ENCODE measurements at places on chromosomes 5 and 9.
A peak's percentile ranks its signal among the peaks of the same experiment; 100 is the strongest.

GRCh38 chr5:7894439-7894838 is 25.5 kb downstream of the MTRR start:
- DNase-seq: no peak

- DNase-seq: no peak
Observed at GRCh38 chr5:4245511-4245910, 649.9 kb downstream of the IRX1 start.

DNA sequence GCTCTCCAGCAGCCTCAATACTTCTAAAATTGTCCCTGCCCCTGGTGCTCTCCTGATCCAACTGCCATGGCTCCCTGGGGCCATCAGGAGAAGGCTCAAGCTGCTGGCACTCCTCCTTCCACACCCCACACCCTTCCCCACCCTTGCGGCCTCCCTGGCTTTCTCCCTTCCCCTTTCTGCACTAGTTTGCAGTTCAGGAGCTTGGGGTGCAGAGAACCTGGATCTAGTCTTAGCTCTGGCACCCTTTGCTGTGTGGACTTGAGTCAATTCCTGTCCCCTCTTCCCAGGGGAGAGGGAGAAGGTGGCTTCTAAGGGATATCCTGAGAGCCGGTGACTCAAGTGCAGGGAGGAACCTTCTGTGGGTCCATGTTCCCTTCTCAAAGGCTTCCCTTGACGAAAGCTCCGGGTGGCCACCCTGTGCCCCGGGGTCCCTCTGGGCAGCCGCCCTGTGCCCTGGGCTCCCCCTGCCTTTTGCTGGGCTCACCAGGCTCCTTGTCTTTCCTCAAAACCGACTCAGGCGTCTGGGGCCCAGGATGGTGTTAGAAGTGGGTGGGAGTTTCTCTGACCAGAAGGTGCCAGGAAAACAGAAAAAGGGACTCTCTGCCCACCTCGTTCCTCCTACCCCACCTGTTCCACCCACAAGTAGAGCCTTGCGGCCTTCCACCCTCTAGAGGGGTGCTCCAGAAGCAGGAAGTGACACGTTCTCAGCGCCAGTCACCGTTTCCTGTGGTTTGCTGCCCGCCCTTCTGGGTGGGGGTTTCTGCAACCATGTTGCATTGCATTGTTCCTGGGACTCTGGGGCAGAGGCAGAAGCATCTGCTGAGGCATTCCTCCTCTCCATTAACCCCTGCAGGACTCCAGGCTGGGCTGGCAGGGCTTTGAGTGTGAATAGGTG is 15.0 kb downstream of the GLIPR2 start:
- peak; percentile 87 for DNase-seq

- DNase-seq: no peak
Observed at GRCh38 chr9:107813287-107813686, 323.7 kb upstream of the KLF4 start.

DNA sequence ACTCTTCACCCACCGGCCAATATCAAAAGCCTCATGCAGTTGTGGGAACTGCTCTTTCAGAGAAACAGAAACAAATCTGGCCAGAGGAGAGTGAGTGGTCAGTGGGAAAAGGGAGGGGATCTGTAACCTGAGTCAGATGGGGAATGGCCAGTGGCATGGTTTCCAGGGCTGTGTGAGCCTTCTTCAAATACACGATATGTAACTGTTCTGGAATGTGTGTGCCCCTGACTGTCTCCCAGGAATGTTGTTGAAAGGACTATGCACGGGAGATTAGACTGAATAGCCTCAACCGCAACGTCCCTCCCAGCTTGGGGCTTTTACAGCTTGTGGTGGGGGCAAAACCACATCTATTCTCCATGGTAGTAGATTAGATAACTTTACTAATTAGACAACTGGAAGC is 60.8 kb downstream of the SH3TC2 start:
- no peak for DNase-seq

GRCh38 chr5:87164409-87164808 is 103.3 kb upstream of the RASA1 start:
- no peak for DNase-seq

DNA sequence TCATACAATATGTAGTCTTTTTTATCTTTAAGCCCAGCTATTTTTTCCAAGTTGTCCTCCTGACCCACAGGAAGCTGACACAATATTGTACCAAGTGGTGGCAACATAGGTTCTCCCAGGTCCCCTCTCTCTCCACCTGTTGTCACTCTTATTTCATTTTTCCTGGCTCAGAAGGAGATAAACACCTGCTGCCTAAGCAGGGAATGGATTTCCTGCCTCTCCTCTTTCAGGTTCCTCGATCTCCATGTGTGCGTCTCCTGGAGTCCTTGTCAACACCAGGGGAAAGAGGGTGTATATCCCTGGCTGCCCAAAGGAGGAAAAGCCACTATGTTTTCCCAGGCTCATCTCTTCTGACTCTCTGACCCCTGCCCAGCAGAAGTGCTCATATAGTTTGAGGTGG is 81.8 kb upstream of the KLF9 start:
- DNase-seq: no peak

DNA sequence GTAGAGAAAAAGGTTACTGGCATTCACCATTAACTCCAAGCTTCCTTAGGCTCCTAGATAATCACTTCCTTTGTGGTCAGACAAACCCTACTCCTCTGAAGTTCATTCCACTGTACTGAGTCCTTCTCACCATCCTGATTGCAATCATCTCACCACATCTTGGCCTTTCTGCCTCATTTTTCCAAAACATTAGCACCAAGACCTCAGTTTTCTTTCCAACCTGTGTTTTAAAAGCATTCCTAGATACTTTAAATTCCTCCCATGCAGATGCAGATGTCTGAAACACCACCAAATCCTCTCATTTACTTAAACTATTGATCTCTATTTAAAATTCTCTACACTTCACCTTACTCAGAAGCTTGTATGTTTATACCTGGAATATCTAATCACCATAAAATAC is 961.3 kb upstream of the CTNND2 start:
- DNase-seq: peak; percentile 12

Data from KBM-7 (cell line).